ENCODE measurements at places on chromosomes 11 and 22.

GRCh38 chr22:42721045-42721434 is 370 bp upstream of the A4GALT start:
- DNase-seq, result no peak

- DNase-seq, result no peak
Observed at GRCh38 chr11:109071712-109072524, 350.1 kb upstream of the C11orf87 start.

- DNase-seq, result no peak
Observed at GRCh38 chr22:45656577-45656976, 15.1 kb upstream of the ATXN10 start.

- no peak for DNase-seq
Observed at GRCh38 chr11:87740968-87741367, 434.3 kb downstream of the RAB38 start.

DNA sequence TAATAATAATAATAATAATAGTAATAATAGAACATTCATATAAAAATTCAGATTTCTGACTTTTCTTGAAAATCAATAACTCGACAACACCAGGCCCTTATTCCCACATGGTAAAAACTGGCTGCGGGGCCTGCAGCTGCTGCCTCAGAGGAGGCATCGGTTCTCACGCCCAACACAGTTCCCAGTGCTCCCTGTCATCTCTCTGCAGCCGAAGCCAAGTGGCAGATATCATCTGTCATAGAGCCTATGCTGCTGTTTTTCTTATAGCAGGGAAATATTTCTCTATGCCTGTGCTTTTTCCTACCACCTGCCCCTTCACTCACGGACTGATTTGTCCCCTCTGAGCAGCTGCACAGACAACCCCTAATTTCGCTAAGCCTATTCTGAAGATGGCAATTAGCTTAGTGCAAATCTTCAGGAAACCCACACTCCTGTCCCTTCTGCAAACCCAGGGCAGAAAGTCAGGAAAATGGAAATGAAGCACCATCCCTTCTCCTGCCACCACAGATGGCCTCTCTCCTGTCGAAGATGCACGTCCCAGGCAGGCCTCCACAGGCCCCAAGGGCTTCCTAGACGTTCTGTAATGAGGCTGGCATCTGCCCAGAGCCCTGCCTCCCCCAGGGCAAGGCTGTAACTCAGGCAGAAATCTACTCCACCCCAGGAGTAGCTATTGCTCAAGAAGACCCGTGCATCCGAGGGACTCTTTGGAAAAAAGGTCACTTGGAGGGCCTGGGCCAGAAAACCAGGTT is 66.7 kb downstream of the SYN3 start:
- no peak for DNase-seq
